ENCODE measurements at places on chromosomes 5 and 9.

DNA sequence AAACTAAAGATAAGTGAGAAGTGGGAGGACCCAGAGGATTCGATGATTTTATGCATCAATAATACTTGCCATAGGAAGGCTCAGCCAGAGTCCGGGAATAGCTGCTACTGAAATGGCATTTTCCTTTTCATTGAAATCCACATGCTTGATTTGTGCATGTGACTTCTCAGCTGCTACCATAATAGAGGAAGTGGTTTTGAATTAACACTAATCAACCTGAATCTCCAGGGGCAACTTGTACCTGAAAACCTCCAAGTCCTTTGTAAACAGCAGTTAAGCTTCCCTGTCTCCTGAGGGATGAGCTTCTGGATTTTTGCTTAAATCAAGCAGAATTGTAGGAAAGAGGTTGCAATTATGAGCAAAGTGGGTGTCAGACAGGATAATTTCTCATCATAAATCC lies 124.9 kb downstream of the PPP2R2B start:
- no peak for DNase-seq

- DNase-seq = no peak
These were observed 27.1 kb upstream of the BASP1 start for GRCh38 chr5:17190242-17190778.

- DNase-seq = no peak
These were observed 140.2 kb downstream of the RGS3 start for GRCh38 chr9:113603773-113604172.

GRCh38 chr9:70405808-70406433 lies 8.5 kb downstream of the KLF9 start:
- no peak for DNase-seq

GRCh38 chr5:9046756-9047481 lies 499.0 kb downstream of the SEMA5A start:
- no peak for DNase-seq

- DNase-seq = no peak
These were observed 219.1 kb upstream of the PCSK5 start for GRCh38 chr9:75671354-75671753.
